ENCODE measurements at places on chromosomes 11 and 22. TPM values are rescaled to one million over a fixed set of nuclear protein-coding genes. Genes with fewer than 3 reads are reported as not detected.
A peak's percentile ranks its signal among the peaks of the same experiment; 100 is the strongest.

The SPON1 gene
- total RNA-seq, result 0.79 TPM

The PIM3 gene
- total RNA-seq, result 294 TPM

The TMPRSS13 gene
- total RNA-seq, result 3.4 TPM

The BTBD18 gene
- total RNA-seq, result not detected

GRCh38 chr11:102749101-102749722 lies 24.5 kb upstream of the MMP8 start:
- H3K4me3 ChIP-seq, result no peak overlapping the region
- H3K27ac ChIP-seq, result no peak overlapping the region
- H3K27me3 ChIP-seq, result peaks cover 4% of the 10 kb centered on the region
- DNase-seq, result no peak
- H3K36me3 ChIP-seq, result no peaks in the 10 kb centered on the region

DNA sequence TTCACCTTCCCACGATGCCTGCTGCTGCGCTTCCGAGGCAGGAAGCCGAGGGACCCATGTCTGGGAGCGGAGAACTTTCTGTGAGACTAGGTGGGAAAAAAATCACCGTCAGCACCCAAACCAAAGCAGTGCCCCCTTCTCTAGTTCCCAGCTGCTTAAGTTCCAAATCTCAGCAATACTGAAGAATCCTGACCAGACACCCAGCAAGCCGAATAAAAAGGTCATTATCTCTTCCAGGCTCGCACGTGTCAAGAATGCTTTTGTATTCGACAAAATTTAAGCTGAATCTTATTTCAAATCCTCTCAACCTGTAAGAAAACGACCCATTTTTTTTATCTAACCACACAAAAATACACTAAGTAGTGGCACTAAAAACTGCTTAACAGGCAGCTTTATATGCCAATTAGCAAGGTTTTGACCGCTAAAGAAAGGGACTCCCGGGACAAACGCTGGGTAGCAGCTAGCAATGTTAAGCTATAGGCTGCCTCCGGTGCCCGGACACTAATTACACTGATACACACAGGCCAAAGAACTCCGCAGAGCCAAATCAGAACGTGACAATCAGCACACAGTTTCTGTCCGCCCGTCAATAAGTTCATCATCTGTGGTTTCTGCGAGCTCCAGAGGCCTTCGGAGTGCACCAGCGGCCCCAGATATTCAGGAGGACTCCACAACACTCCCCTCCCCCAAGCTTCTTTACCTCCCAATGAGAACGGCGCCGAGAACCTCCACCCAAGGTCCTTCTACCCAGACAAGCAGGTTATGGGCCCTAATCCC lies 728 bp downstream of the RPL3 start:
- H3K27me3 ChIP-seq, result no peaks in the 10 kb centered on the region
- H3K4me1 ChIP-seq, result peaks cover 40% of the 10 kb centered on the region
- no peak for DNase-seq
- H3K4me3 ChIP-seq, result peak overlapping the region; percentile 83
- H3K36me3 ChIP-seq, result peaks cover 45% of the 10 kb centered on the region
- H3K27ac ChIP-seq, result peak overlapping the region; percentile 88

GRCh38 chr11:57251491-57252104 lies 14.5 kb upstream of the APLNR start:
- no peak for DNase-seq
- H3K4me1 ChIP-seq, result no peaks in the 10 kb centered on the region
- H3K36me3 ChIP-seq, result no peaks in the 10 kb centered on the region
- no peak overlapping the region for H3K4me3 ChIP-seq
- no peak overlapping the region for H3K27ac ChIP-seq

DNA sequence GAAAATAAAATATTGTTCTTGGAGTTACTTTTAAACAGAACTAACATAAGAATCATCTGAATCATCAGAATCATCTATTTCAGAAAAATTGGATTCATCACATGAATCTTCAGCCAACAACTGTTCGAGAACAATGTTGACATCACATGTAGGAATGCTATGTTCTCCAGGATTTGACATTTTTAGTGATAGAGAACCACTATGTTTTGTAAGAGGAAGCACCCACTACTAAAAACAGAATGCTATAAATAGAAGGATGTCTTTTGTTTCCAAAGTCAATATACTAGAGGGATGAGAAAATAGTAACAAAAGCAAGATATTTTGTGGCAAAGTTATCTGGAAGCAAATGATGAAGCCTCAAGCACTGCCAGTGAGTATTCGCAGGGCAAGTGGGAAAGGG lies 263.4 kb upstream of the DDI1 start:
- H3K36me3 ChIP-seq, result no peaks in the 10 kb centered on the region
- no peaks in the 10 kb centered on the region for H3K4me1 ChIP-seq
- no peak overlapping the region for H3K27ac ChIP-seq

DNA sequence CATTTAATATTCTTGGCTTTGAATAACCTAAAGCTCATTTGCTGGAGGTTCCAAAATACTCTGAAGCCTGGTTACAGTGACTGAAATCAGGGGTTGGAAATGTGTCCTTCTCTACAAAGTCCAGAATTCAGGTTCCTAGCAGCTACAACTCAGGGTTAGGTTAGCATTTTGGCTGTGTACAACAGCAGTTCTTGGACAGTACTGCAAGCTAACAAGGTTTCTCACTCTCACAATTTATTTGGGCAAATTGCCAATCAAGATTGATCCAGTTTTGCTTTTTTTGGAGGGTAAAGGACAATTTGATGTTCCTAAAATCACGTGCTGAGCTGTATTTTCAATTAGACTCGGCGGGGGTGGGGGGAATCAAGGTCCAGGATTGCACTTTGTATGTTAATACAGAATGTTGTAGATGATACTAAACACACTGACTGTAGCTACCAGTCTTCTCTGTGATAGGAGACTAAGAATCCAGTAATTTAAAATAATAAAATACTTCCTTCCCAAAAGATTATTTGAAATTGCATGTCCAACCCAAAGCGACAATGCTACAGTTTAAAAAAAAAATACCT lies 49.7 kb upstream of the RAPSN start:
- H3K4me3 ChIP-seq, result no peak overlapping the region
- no peak overlapping the region for H3K27ac ChIP-seq
- no peak for DNase-seq
- peaks cover 3% of the 10 kb centered on the region for H3K4me1 ChIP-seq
- H3K27me3 ChIP-seq, result no peaks in the 10 kb centered on the region

DNA sequence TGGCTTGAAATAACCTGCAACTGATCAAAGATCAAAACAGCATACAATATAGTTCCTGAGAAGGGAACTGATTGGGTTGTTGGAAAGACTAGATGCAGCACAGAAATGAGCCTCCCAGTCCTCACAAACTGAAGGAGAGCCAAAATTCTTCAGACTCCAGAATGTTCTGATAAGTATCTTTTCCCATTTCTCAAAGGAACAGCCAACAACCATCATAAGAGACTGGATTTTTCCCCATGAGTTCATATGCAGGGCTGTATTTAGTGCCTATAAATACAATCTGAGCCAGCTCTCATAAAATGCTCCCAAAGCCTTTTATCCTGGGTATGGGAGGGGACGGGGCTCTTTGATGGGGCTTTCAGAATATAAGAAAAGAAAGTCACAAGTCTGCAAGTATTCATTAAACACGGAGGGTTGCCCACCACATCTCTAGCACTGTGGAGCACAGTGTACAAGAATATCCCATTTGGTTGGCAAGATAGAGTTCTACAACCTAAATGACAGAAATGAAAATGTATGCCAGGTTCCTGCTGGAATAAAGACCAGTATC lies 50.7 kb upstream of the LYVE1 start:
- H3K27me3 ChIP-seq, result peaks cover 2% of the 10 kb centered on the region
- no peak overlapping the region for H3K4me3 ChIP-seq
- peaks cover 7% of the 10 kb centered on the region for H3K4me1 ChIP-seq
- DNase-seq, result no peak

DNA sequence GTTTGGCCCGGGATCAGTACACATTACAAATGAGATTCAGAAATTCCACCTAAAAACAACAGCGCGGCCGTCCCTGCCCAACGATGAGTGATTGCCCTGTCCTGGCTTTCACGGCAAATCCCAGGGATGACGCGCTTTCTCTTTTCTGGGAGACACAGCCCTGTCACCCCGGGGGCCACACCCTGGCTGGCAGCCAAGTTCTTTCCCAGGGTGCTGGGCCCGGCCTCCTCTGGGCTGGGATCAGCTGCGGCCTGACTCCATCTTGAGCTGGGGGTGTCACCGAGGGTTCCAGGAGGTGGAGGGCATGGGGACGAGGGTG lies 82.7 kb downstream of the FBLN1 start:
- DNase-seq, result no peak
- H3K4me1 ChIP-seq, result no peaks in the 10 kb centered on the region
- no peaks in the 10 kb centered on the region for H3K27me3 ChIP-seq
- no peak overlapping the region for H3K4me3 ChIP-seq
- no peaks in the 10 kb centered on the region for H3K36me3 ChIP-seq
- no peak overlapping the region for H3K27ac ChIP-seq

GRCh38 chr11:26199331-26200095 lies 132.4 kb upstream of the ANO3 start:
- no peak overlapping the region for H3K4me3 ChIP-seq
- no peak for DNase-seq
- no peaks in the 10 kb centered on the region for H3K36me3 ChIP-seq
- no peaks in the 10 kb centered on the region for H3K27me3 ChIP-seq
- no peaks in the 10 kb centered on the region for H3K4me1 ChIP-seq
- no peak overlapping the region for H3K27ac ChIP-seq

DNA sequence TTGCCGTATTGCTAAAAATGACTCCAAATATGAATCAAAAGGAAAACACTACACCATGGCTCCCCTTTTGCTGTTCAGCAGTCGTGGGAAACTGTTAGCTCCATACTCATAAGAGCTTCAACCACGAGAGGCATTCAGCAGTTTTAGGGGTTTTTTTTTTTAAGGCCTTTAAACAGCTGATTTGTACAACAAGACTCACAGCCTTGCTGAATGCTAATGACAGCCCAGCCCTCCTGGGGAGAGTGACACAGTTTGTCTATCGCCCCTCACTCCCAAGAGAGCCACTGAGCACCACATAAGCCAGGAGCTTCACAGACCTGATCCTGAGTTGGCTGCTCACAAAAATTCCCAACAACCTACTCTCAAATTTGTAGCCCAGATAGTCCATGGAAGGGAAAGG lies 32.4 kb downstream of the GALNT18 start:
- H3K36me3 ChIP-seq, result no peaks in the 10 kb centered on the region
- no peak overlapping the region for H3K27ac ChIP-seq
- no peaks in the 10 kb centered on the region for H3K27me3 ChIP-seq
- H3K4me1 ChIP-seq, result no peaks in the 10 kb centered on the region
- no peak overlapping the region for H3K4me3 ChIP-seq

DNA sequence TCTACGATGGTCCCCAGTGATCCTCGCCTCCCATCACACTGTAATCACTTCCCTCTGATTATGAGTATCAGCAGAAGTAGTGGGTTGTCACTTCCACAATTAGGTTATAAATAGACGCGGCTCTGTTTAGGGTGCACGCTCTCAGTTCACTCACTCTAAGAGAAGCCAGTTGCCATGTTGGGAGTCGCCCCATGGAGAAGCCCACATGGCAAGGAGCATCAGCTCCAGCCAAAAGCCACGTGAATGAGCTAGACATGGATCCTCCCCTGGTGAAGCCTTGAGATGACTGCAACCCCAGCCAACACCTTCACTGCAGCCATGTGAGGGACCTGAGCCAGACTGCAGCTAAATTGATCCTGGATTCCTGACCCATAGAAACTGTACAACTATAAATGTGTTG lies 26.4 kb upstream of the MYOD1 start:
- no peaks in the 10 kb centered on the region for H3K4me1 ChIP-seq
- peaks cover 8% of the 10 kb centered on the region for H3K27me3 ChIP-seq
- no peaks in the 10 kb centered on the region for H3K36me3 ChIP-seq
- H3K27ac ChIP-seq, result no peak overlapping the region

DNA sequence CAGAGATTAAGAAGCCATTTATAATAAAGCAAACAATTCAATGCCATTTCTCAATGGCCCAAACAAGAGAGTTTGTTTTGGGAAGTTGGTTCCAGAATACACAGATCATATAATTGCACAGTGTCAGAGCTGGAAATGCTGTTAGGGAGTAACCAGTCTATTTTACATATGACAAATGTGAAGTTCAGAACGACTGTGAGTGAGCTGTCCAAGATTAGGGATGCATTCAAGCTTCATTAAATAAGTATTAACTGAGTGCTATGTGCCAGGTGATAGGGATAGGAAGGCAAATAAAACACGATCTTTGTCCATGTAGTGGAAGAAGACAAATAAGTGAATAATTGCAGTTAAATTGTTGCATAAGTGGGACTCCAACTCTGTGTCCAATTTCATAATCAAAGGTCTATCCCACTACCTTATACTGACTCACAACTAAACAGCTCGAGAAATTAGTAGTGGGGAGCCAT lies 33.1 kb upstream of the PICALM start:
- no peak overlapping the region for H3K27ac ChIP-seq
- no peak overlapping the region for H3K4me3 ChIP-seq
- no peak for DNase-seq
- no peaks in the 10 kb centered on the region for H3K27me3 ChIP-seq
- no peaks in the 10 kb centered on the region for H3K36me3 ChIP-seq

GRCh38 chr11:114270531-114271270 lies 25.5 kb upstream of the NNMT start:
- no peak overlapping the region for H3K4me3 ChIP-seq
- peaks cover 19% of the 10 kb centered on the region for H3K27me3 ChIP-seq
- no peaks in the 10 kb centered on the region for H3K36me3 ChIP-seq
- no peak overlapping the region for H3K27ac ChIP-seq
- DNase-seq, result no peak

- H3K27me3 ChIP-seq, result no peaks in the 10 kb centered on the region
- H3K4me1 ChIP-seq, result no peaks in the 10 kb centered on the region
- H3K27ac ChIP-seq, result no peak overlapping the region
- no peak for DNase-seq
These were observed 53.2 kb upstream of the CDON start for GRCh38 chr11:126115816-126116331.

GRCh38 chr11:117520201-117520600 lies 192.5 kb downstream of the CEP164 start:
- H3K27me3 ChIP-seq, result no peaks in the 10 kb centered on the region
- H3K4me1 ChIP-seq, result no peaks in the 10 kb centered on the region
- H3K4me3 ChIP-seq, result no peak overlapping the region
- H3K36me3 ChIP-seq, result no peaks in the 10 kb centered on the region

DNA sequence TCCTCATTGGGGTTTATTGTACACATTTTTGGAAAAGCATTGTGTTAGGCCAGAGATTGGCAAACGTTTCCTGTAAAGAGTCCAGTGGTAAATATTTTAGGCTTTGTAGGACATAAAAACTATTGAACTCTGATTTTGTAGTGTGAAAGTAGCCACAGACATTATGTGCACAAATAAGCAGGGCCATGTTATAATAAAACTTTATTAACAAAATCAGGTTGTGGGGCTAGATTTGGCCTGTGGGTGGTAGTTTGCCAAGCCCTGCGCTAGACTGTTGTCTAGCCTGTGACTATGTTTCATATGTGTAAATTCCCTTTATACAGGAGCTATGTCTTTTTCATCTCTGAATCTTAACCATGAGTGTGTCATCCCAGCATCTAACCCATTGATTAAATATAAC lies 104.1 kb downstream of the FBXO7 start:
- H3K4me1 ChIP-seq, result no peaks in the 10 kb centered on the region
- H3K36me3 ChIP-seq, result no peaks in the 10 kb centered on the region
- no peak for DNase-seq
- no peaks in the 10 kb centered on the region for H3K27me3 ChIP-seq

All from CD4-positive, CD25-positive, alpha-beta regulatory T cell (primary cell).